ENCODE measurements at places on chromosomes 6 and 20. TPM values are rescaled to one million over a fixed set of nuclear protein-coding genes. Genes with fewer than 3 reads are reported as not detected.

- DNase-seq: no peak
- H3K27ac ChIP-seq: no peak overlapping the region
- peaks cover 15% of the 10 kb centered on the region for H3K4me1 ChIP-seq
- peaks cover 4% of the 10 kb centered on the region for H3K27me3 ChIP-seq
Observed at GRCh38 chr6:1336246-1336843, 24.4 kb downstream of the FOXQ1 start.

Gene CCDC170
- total RNA-seq: 0.10 TPM

Gene JPH2
- total RNA-seq: 18.1 TPM

- peak overlapping the region; percentile 90 for H3K27ac ChIP-seq
- H3K27me3 ChIP-seq: no peaks in the 10 kb centered on the region
- H3K4me3 ChIP-seq: no peak overlapping the region
- no peaks in the 10 kb centered on the region for H3K36me3 ChIP-seq
- DNase-seq: no peak
- peaks cover 36% of the 10 kb centered on the region for H3K4me1 ChIP-seq
Observed at GRCh38 chr6:113558431-113558830, 298.7 kb upstream of the MARCKS start.

GRCh38 chr20:40959325-40960092 lies 69.1 kb upstream of the TOP1 start:
- no peaks in the 10 kb centered on the region for H3K4me1 ChIP-seq
- no peaks in the 10 kb centered on the region for H3K36me3 ChIP-seq
- DNase-seq: no peak
- no peak overlapping the region for H3K27ac ChIP-seq

Gene PDE7B
- total RNA-seq: 0.27 TPM

DNA sequence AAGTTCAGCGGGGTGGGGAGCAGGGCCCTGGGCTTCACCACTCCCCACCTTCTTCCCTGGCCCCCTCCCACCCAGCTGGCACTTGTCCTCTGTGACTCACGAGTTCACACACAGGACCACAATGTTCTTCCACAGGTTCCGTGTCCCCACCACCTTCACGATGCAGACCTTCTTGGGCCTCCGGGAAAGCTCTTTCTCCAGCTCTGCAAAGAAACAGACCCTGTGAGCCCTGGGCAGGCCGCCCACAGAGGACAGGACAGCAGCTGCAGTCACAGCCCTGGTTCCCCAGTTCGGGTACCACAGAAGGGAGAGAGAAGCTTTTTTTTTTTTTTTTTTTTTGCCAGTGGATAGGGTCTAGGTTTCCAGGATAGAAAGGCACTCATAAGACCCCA lies 30.9 kb downstream of the PSMG4 start:
- peaks cover 4% of the 10 kb centered on the region for H3K27me3 ChIP-seq
- no peaks in the 10 kb centered on the region for H3K36me3 ChIP-seq
- no peaks in the 10 kb centered on the region for H3K4me1 ChIP-seq
- H3K27ac ChIP-seq: no peak overlapping the region
- no peak for DNase-seq
- H3K4me3 ChIP-seq: no peak overlapping the region

Gene SNAP25
- total RNA-seq: 3.9 TPM

Gene ABHD16B
- not detected for total RNA-seq

Gene FRK
- 0.77 TPM for total RNA-seq

All from astrocyte (in vitro differentiated cells and primary cell).